ENCODE measurements at places on chromosomes 2 and 18. TPM values are rescaled to one million over a fixed set of nuclear protein-coding genes. Genes with fewer than 3 reads are reported as not detected.

GRCh38 chr18:44331656-44332570, 348.8 kb upstream of the SETBP1 start:
- no peak for DNase-seq

- no peak for DNase-seq
Measured at GRCh38 chr2:73254343-73255006, 20.4 kb downstream of the CCT7 start.

SPEG gene
- polyA plus RNA-seq = 10.8 TPM

GRCh38 chr2:238483021-238483420, 56.3 kb downstream of the ASB1 start:
- DNase-seq = no peak

- DNase-seq = no peak
Measured at GRCh38 chr18:59743566-59743965, 46.3 kb upstream of the CCBE1 start.

GRCh38 chr18:79302120-79302519, 93.6 kb upstream of the NFATC1 start:
- DNase-seq = no peak

- DNase-seq = no peak
Measured at GRCh38 chr18:25112821-25113434, 239.0 kb downstream of the ZNF521 start.

SERPINB2 gene
- polyA plus RNA-seq = 0.10 TPM

GRCh38 chr2:202046572-202046971, 12.9 kb downstream of the FZD7 start:
- DNase-seq = no peak

DNA sequence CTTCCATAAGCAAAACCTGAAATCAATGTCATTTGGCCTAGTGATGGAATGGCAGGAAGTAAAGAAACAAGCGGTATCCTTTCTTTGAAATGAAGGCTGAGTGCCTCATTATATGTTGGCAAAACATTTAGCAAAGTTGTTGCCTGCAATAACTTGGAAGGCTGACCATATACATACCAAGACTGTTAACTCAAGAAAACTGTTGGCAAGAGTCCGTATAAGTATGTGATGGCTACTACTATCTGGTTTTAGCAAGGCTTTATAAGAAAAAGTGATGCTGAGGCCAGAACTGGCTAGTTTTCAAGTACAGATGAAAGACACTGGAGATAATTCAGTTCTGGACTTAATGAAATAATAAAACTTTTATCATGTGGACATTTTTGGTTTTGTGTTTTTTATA, 356.2 kb downstream of the ZNF521 start:
- no peak for DNase-seq

- no peak for DNase-seq
Measured at GRCh38 chr2:61438670-61439069, 32.2 kb downstream of the USP34 start.

DNA sequence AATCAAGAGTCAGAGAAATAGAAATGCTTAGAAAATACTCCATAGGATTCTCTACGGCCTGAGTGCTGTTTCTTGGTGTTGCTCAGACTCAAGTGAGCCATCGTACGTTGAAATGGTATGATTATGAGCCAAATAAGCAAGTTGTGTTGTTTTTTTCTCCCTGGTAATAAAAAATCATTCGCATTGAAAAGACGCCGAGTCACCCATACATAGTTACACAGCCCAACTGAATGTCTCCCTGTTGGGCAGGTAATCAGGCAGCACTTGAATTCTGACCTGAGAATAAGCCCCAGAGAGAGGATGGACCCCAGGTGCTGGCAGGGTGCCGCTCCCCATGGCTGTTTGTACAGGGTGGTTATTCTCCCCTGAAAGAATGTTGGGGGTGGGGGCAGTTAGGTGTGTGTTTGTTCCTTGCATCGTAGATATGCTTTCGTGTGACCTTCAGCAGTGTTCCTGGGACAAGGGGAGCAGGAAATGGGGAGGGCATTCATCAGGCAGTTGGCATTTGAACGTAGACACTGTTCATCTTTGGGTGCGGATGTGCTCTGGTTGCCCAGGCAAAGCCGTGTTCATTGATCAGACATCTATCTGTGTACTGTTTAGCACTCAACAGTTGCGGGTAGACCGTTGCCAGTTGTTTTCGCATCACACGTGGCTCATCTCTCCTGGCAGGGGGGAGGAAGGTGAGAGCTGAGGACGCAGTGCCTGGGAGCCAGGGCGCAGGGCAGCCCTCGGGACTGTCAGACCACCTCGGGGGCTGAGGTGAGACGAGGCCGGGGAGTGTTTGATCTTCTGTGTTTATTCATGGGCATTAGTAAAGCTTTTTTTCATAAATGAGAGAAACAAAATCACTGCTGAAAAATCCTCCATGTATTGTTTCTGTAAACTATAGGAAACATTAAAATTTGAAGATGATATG, 27.3 kb downstream of the MTCL1 start:
- no peak for DNase-seq

FRZB gene
- 10.9 TPM for polyA plus RNA-seq

DNA sequence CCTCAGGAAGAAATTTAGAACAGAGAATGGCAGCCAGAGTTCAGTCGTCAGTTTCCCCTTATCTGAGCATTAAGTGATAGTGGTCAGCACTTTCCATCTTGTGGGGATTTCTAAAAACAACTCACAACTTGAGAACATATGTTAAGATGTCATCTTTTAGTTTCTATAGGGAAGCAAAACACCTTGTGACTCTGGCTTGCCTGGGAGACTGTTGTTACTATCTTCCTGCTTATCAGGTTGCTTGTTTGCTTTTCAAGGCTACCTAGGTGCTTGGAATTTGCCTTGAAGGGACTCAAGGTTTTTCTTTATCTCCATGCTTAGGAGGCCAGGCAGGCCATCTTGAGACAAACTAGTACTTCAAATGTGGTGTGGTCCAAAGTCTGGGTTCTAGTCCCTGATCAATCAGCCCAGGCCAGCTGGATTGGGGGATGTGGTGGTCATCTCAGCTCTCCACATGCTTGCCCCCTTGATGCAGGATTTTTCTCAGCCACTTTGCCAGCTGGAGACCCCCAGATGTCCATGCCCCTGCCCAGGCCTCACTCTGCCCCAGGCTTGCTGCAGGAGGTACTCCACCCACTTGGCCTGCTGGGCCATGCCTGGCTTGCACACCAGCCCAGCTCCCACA, 125.9 kb downstream of the LYPD1 start:
- DNase-seq = no peak

AQP12A gene
- not detected for polyA plus RNA-seq

FABP1 gene
- 21.2 TPM for polyA plus RNA-seq

CCDC85A gene
- 1.2 TPM for polyA plus RNA-seq

DNAJC5G gene
- 2.0 TPM for polyA plus RNA-seq

POTEI gene
- polyA plus RNA-seq = 0.08 TPM

DNA sequence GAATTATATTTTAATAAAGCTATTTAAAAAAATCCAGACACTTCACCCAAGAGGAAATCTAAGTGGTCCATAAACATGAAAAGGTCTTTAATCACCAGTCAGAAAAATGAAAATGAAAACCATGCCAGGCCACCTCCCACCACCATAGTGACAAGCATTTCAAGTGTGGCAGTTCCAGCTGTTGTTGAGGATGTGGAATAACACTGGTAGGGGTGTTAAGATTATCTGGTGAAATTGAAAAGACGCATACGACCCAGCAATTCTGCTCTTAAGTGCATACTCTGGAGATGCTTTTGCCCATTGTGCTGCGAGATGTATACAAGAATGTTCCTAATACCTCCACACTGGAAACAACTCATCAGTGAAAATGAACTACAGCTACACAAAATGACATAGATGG, 82.2 kb downstream of the MSH2 start:
- DNase-seq = no peak

GRCh38 chr2:55490554-55490953, 29.0 kb upstream of the CFAP36 start:
- DNase-seq = peak; percentile 32

GALNT14 gene
- 47.6 TPM for polyA plus RNA-seq

GRCh38 chr2:110883406-110883805, 151.0 kb downstream of the ACOXL start:
- DNase-seq = no peak

- DNase-seq = no peak
Measured at GRCh38 chr2:55363636-55364035, 56.0 kb downstream of the CCDC88A start.

IL37 gene
- polyA plus RNA-seq = 0.40 TPM

ABCA12 gene
- polyA plus RNA-seq = 0.62 TPM

GRCh38 chr2:73101626-73102256, 11.0 kb downstream of the RAB11FIP5 start:
- DNase-seq = no peak

LYPD1 gene
- 94.3 TPM for polyA plus RNA-seq

DNA sequence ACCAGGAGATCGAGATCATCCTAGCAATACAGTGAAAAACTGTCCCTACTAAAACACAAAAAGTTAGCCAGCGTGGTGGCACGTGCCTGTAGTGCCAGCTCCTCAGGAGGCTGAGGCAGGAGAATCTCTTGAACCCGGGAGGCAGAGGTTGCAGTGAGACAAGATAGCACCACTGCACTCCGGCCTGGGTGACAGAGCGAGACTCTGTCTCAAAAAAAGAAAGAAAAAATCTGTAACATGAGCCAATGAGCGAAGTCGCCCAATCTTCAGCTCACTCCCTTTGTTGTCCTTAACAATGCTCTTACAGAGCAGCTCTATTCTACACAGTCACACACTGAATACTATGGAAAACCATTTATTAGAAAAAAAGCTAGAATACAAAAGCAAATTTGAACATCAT, 22.0 kb downstream of the FAM98A start:
- DNase-seq = no peak

DNA sequence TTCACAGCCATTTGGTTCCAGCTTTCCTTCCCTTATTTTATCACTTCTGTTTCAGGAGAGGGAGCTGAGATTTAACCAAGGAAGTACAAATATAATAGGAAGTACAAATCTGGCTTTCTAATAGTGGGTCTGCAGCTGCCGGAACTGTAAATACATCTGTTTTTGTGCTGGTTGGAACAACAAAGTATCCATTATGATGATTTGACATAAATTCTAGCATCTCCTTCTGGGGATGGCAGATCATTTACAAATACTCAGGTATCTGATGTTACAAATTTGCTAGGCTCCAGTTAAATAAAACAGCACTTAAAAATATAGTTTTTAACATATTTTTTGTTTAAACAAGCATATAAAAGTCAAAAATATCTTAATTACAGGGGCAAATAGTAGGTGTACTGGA, 131.3 kb upstream of the SMIM21 start:
- DNase-seq = no peak

HOXD11 gene
- polyA plus RNA-seq = 63.7 TPM

- no peak for DNase-seq
Measured at GRCh38 chr2:8125741-8126711, 555.8 kb upstream of the ID2 start.

ANKRD30B gene
- 0.62 TPM for polyA plus RNA-seq

GRCh38 chr2:237995036-237995435, 28.2 kb downstream of the UBE2F start:
- DNase-seq = no peak

SNED1 gene
- polyA plus RNA-seq = 8.2 TPM

DNA sequence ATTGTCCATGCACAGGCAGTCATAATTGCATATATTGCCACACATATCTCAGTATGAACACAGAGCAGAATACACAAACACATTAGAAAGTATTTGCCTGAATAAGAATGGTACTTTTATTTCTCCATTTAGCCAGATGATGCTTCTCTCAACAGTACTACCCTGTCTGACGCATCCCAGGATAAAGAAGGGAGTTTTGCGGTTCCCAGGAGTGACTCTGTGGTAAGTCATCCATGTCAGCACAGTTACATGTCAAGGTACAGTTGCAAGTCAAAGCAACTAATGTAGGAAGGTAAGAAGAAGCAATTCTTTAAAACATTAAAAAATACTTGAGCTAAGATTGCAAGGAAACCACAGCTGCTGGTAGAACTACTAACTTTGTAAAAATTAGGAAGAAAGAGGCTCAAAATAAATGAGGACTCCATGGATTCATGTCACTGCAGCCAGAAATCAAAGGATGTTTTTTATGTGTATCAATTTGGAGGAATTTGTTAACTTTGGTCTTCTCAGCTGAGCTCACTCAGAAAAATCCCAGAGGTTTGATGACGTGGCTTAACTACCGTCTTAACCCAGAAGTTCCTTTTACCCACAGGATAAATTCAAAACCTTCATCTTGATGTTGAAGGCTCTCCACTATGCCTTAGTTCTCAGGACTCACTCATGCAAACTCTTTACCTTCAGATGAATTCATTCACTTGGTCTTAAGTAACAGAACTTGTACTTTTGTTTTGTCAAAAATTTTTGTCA, 130.3 kb downstream of the ARHGAP28 start:
- DNase-seq = no peak

DNA sequence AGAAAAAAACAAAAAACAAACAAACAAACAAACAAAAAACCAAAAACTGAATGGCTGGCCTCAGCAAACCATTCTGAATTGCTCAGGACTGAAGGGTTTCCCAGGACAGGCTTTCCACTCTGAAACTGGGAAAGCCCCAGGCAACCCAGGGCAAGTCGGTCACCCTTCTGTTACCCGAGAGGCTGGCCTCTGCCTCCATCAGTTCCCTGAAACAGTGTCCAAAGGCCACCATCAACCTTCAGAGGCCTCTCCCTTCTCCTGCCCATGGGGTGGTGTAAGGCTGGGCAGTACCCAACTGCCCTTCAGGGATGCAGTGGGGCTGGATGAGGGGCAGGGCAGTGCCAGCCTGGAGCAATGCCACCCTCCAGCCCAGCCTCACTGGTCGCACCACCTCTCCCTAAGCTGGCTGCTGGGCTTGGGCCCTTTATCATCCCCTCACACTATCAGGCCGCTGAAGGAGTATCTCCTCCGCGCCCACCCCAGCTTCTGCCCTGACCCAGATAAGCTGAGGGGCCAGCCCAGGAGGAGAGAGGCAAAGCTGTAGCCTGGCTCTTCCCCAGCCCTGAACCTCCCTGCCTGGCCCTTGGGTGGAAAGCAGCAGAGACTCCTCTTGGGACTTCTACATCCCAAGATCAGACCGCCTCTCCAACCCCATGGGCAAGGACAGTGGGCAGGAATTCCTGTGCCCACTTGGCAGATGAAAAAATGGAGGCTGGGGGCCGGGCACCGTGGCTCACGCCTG, 35.9 kb downstream of the ZFP36L2 start:
- DNase-seq = no peak

DNA sequence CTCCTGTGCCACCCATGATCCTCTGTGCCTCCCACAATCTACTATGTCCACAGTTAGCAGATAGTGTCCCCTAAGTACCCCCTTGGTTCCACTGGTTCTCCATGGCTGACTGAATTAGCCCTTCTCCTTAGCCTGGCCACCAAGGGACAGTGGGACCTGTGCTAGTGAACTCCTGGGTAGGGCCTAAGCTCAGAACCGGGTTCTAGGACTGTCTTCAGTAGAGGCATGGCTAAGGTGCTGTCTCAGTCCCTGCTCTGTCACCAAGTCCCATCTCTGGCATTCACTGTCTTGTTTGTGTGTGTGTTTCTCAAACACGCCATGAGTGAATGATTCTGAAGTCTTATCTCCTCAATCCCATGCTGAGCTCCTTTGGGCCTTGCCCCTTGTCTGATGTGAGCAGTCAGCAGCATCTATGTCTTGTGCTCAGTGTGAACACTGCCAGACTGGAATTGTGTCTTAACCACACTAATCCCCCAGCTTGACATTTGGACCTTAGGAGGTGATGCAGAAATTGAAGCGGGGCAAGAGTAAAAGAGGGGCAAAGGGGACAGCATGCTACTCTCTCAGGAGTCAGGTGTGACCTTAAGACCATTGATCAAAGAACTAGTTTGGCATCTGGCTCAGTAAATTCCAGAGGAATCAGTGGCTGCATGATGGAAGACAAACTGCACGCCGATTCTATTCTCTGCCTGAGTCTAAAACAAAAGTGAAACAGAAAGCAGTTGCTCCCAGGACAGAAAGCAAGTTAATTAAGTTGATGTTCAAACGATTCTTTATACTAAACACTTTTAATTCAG, 190.5 kb downstream of the ALPK2 start:
- no peak for DNase-seq

- DNase-seq = no peak
Measured at GRCh38 chr2:8253781-8254180, 428.1 kb upstream of the ID2 start.

CASP8 gene
- polyA plus RNA-seq = 16.9 TPM
